ENCODE measurements at places on chromosomes 2 and 18.

GRCh38 chr2:218095853-218096252, 26.8 kb downstream of the RUFY4 start:
- no peak for DNase-seq

DNA sequence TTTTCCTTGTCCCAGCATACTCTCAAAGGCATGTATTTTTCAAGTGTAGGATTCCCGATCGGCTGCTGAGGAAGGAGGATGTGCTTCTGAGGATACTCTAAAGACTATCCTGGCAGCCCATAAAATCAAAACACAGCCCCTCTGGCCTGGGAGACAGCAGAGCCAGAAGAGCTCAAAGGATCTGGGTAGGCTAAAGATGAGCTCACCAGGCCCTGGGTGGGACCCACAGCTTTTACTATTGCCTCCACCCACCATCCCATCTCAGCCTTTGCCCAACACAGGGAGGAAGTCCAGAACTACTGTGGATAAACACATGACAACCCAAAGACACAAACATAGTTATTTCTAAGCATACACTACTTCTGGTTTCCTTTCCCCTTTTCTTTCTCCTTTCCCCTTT, 79.1 kb upstream of the ZFP36L2 start:
- no peak for DNase-seq

DNA sequence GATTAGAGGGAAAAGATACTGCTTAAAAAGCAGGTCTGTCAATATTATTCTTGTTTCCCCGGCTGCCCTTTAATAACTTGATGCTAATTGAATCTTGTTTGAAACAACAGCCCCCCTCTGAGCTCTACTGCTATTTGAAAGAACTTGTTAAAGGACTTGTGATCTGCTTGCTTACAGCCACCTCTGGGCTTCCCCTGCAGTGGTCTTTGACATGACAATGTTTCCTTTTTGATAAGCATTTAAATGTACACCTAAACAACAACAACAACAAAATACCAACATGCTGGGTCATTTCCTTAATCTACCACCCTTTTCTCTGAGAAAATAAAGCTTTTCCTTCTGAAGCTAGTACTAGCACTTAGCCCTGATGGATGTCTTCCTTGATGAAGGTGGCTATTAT, 3.9 kb downstream of the HOXD1 start:
- no peak for DNase-seq

- no peak for DNase-seq
Observed at GRCh38 chr2:36480636-36481035, 117.3 kb downstream of the FEZ2 start.

GRCh38 chr2:20604951-20605381, 45.9 kb downstream of the HS1BP3 start:
- DNase-seq, result no peak

GRCh38 chr2:238155051-238155760, 3.6 kb upstream of the ERFE start:
- no peak for DNase-seq

GRCh38 chr2:218605432-218605831, 2.3 kb upstream of the PLCD4 start:
- DNase-seq, result no peak

- DNase-seq, result no peak
Observed at GRCh38 chr2:11554399-11554716, 20.5 kb downstream of the GREB1 start.

DNA sequence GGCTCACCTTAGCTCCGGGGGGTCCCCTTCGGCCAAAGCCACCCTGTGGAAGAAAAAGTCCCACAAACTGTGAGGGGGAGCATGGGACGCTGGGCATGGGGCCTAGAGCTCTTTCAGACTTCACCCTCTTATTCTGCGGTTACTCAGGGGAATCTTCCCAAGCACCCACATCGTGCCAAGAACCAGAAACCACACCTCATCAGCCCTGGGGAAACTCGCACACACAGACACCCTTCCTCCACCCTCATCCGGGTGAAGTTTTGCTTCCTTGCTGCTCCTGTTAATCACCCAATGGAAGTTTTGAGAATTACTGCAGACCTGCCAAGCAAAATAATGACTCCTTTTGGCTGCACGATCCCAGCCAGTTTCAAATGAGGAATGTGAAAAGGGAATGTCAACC, 59.1 kb downstream of the COL6A3 start:
- DNase-seq, result no peak

DNA sequence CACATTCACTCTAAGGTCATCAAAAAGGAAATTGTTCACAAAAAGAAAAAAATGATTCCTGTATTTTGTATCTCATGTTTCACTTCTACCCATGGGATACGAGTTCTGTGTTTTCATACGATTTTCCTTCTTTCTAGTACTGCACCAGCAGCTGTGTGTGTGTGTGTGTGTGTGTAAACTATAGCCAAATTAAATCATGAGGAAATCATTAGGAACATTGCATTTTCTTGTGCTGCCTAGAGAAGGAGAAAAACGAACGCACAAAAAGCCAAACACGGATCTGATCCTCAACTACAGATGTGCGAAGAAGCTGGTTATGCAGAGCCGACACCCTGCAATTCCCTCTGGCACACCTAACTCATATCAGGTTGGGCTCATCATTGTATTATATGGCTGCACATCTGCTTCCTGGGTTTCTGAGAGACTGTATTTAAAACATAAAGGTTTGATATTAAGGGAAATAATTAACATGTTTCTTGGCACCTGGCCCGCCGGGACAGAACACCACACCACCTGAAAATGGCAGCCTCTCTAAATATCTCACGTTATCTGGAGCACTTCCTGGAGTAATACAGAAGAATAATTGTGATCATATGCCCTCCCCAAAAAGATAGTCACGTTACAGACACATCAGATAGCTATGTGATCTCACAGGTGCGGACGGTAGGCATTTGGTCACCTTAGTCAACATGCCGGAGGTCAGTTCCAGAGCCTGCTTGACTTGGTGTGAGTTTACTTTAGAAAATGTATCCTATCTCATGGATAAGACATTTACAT, 586.3 kb upstream of the SALL3 start:
- DNase-seq, result no peak

GRCh38 chr2:108220942-108221541, 18.7 kb upstream of the SULT1C3 start:
- DNase-seq, result no peak

DNA sequence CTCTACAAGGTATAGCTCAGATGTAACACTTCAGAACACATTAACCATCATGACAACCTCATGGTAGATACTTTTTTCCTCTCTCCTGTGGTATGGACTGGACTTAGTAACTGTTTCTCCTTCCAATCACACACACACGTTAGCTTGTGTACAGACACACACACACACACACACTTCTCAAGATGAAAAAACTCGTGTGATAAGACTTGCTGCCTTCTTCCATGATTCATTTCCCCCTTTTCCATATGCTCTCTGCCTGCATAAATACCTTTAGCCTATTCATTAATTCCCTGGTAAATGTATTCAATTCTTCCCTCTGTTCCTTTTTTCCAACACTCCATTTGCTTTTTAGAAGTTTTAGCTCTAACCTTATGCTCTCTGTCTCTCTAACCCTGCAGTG, 118.9 kb upstream of the TANK start:
- DNase-seq, result no peak

All from stimulated activated CD4-positive, alpha-beta T cell treated with anti-CD3 and anti-CD28 coated beads, Interleukin-15, amount 100 ng/mL, for 1 hour (primary cell).